Calu3 (cell line): ENCODE measurements at places on chromosomes 13 and 19.

DNA sequence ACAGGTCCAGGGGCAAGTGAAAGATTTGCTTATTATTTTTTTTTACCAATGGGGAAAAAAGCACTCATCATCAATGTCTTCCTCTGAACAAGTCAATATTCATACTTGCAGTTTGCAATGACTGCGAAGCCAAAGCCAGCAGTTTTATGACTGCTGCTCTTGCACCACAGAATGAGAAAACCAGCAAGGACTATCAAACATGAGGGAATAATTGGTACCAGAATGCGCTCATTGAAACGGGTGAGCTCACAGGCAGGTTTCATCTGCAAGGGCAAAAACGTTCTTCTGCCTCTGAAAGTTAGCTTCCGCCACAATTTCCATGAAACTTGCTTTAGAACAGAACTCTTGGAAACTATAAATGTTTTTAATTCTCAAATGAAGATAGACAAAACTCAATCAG is 5.5 kb downstream of the DLEU7 start:
- DNase-seq, result no peak

DNA sequence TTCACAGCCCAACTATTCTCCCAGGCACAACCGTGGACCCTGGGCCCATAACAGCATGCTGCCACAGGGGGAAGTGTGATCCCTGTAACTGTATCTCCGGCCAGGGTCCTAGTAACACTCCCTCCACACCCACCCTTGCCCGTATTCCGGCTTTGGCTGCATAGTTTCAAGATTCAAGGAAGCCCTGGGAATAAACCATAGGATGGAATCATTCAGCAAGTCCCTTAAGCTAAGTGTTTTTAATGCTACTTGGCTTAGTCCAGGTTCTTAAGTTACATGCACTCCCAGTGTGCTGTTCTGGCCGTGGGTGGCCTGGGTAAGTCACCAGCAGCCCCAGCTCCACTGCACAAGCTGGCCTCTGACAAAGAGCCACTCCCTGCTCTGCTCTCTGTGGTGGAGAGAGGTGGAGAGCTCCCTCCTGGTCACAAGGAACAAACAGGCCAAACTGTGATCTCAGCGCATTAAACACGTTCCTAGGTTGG is 532.4 kb upstream of the SGCG start:
- no peak for DNase-seq

GRCh38 chr19:13918726-13919411 is 12.9 kb downstream of the CC2D1A start:
- DNase-seq, result no peak

- no peak for DNase-seq
Observed at GRCh38 chr19:4120559-4121272, 3.2 kb downstream of the MAP2K2 start.
